ENCODE measurements at places on chromosomes 16 and 17. TPM values are rescaled to one million over a fixed set of nuclear protein-coding genes. Genes with fewer than 3 reads are reported as not detected.

The GSE1 gene
- total RNA-seq, result 54.6 TPM

DNA sequence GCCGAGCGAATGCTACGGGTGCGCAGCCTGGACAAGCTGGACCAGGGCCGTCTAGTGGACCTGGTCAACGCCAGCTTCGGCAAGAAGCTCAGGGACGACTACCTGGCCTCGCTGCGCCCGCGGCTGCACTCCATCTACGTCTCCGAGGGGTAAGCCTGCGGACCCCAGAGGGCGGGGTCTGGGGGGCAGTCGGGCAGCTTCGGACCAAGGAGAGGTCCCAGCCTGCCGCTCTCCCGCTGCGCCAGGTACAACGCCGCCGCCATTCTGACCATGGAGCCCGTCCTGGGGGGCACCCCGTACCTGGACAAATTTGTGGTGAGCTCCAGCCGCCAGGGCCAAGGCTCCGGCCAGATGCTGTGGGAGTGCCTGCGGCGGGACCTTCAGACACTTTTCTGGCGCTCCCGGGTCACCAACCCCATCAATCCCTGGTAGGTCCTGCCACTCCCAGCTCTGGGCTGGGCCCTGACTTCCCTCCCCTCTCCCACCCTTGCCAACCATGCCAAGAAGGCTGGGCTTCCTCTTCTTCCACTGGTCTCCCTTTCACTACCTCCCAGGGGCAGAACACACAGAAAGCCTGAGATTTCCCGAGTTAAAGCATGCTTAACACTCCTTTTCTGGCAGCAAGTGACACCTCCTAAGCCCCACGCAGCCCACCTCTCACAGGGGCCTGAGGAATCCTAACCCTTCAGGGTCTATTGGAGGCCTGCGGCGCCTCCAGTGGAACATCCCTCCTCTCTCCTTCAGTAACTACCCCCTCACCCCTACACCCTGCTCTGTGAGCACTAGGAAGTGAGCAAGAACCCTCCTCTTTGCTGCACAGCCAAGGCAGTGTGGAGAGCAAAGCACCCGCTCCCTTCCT, 3.2 kb downstream of the NAGS start:
- peak; percentile 43 for DNase-seq

DNA sequence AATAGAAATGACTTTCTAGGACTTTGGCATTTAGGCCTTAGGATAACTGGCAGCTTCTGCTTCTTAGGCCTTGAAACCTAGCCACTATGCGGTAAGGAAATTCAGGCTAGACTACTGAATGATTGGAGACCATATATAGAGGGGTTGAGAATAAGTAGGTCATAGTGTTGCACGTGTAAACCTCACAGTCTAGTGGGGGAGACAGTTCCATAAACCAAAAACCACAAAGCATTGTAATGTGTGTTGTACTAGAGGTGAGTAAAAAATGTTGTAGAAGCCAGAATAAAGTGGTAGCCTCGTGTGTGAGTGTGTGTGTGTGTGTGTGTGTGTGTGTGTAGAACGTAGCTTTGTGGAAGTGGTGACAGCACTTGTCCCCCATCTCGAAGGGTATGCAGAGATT, 188.5 kb downstream of the MAP2K6 start:
- DNase-seq, result no peak

- no peak for DNase-seq
These were observed 7.7 kb downstream of the ITGAM start for GRCh38 chr16:31267332-31268032.

DNA sequence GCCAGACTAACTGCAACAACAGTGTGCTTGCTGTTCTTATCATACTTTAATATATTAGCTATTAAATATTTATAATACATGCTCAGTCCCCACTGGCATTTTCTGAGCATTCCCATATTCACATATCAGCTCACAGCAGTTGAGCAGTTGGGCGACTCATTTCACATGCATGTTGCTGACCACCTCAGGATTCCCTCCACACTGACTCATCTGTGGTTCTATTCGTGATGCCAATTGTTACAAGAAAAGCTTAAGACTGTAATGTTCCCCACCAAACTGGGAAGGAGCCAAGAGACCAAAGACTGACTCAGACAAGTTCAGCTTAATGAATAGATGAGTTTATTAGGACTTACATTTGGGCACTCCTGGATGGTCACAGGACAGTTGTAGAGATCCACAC, 100.3 kb upstream of the KIF2B start:
- DNase-seq, result no peak

- DNase-seq, result no peak
These were observed 368.5 kb downstream of the KIF2B start for GRCh38 chr17:54191261-54191660.

The CLCN7 gene
- total RNA-seq, result 49.7 TPM

DNA sequence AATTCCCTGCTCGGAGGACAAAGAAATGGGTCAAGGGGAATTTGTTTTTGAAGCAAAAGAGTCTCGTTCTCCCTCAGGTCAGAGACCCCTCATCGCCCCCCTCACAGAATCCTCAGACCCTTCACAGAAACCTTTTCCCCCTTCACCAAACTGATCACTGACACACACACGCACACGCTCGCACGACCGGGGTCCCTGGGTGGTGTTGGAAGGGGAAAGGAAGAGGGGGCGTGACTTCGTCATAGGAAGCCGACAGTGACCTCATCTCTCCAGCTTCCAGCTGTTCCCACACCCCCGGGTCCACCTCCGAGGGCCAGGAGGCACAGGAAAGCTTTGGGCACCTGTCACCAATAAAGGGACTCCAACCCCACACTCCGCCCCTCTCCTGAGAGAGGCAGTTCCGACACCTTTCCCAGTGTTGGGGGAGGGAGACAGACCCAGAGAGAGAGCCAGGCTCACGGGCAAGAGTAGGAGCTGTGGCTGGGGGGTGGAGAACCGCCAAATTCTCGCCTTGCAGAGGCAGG, 1.2 kb downstream of the ASGR1 start:
- DNase-seq, result no peak

All from left cardiac atrium (tissue), 4 donors.